ENCODE measurements at places on chromosomes 2 and 18. TPM values are rescaled to one million over a fixed set of nuclear protein-coding genes. Genes with fewer than 3 reads are reported as not detected.
A peak's percentile ranks its signal among the peaks of the same experiment; 100 is the strongest.

The OTOF gene
- total RNA-seq = 73.3 TPM

- DNase-seq = peak; percentile 1
These were observed 52.0 kb downstream of the FTCDNL1 start for GRCh38 chr2:199798831-199799580.

DNA sequence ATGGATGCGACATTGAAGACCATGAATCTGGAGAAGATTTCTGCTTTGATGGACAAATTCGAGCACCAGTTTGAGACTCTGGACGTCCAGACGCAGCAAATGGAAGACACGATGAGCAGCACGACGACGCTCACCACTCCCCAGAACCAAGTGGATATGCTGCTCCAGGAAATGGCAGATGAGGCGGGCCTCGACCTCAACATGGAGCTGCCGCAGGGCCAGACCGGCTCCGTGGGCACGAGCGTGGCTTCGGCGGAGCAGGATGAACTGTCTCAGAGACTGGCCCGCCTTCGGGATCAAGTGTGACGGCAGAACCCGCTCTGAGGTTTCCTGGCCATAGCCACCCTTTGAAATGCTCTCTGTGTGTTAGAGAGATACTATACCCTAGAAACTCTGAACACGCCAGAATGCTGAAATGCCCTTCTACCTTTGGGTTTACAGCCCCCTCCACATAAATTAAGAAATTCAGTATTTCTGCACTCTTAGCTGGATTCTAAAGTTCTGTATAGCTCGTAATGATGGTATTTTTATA lies 659 bp downstream of the CHMP1B start:
- peak; percentile 62 for DNase-seq

DNA sequence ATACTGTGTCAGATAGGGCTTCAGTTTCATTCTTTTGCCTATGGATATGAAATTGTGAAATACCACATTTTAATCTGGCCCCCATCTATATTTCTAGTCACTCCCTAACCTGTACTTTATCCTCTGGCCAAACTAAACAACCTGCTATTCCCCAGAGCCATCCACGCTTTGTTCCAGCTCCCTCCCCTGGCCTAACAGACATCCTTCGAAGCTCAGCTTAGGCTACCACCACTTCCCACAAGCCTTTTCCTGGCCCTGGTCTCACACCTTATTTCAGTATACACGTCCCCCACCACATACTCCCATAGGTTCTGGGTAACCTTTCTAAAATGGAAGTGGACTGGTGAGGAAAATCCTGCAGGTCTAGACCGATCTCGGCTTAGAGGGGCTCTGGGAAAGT lies 55.4 kb downstream of the MAP4K3 start:
- DNase-seq = peak; percentile 30

The SIX3 gene
- total RNA-seq = not detected

DNA sequence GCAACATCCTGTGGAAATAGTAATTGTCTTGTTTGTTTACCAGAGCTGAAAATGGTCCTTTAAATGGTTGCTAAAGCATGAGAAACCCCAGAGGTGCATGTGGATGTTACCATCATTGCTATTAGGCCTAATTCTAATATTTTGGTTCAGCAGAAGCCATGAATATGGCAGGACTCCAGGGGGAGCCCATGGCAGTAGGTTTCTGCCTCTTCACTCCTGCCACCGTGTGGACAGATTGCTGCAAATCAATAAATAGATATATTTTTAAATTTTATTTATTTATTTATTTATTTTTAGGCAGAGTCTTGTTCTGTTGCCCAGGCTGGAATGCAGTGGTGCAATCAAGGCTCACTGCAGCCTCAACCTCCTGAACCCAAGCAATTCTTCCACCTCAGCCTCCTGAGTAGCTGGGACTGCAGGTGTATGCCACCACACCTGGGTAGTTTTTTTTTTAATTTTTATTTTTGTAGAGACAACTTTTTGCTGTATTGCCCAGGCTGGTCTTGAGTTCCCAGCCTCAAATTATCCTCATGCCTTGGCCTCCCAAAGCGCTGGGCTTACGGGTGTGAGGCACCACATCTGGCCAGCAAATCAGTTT lies 54.9 kb upstream of the CAPN13 start:
- peak; percentile 74 for DNase-seq

- DNase-seq = peak; percentile 41
These were observed 44.0 kb downstream of the GPR155 start for GRCh38 chr2:174442546-174443510.

GRCh38 chr2:120441351-120441700 lies 95.4 kb downstream of the INHBB start:
- no peak for DNase-seq

The CHAC2 gene
- total RNA-seq = 14.1 TPM

The CFC1 gene
- not detected for total RNA-seq

DNA sequence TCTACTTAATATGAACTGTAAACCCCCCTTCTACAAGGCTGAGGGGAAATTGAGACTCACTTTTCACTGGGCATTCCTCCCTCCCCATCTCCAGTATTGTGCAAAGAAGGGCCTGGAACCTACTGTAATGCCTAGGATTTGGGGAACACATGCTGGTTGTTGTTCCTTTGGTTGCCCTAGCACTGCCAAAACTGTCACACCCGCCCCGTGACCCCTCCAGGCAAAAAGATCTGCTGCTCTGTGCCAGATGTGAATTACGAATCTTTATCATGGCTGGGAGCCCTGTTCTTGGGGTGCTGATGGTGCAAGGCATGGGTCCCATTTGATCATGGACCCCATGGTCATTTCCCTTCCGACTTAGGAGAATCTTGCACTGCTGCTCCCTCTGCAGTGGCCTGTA lies 95.4 kb downstream of the CABLES1 start:
- no peak for DNase-seq

GRCh38 chr2:182416191-182416590 lies 10.6 kb downstream of the PDE1A start:
- no peak for DNase-seq

Measured in dermis blood vessel endothelial cell (primary cell).